Stimulated activated CD4-positive, alpha-beta T cell treated with anti-CD3 and anti-CD28 coated beads, TNF-alpha, amount 100 ng/mL, for 1 hour (primary cell): ENCODE measurements at places on chromosomes 11 and 22.

DNA sequence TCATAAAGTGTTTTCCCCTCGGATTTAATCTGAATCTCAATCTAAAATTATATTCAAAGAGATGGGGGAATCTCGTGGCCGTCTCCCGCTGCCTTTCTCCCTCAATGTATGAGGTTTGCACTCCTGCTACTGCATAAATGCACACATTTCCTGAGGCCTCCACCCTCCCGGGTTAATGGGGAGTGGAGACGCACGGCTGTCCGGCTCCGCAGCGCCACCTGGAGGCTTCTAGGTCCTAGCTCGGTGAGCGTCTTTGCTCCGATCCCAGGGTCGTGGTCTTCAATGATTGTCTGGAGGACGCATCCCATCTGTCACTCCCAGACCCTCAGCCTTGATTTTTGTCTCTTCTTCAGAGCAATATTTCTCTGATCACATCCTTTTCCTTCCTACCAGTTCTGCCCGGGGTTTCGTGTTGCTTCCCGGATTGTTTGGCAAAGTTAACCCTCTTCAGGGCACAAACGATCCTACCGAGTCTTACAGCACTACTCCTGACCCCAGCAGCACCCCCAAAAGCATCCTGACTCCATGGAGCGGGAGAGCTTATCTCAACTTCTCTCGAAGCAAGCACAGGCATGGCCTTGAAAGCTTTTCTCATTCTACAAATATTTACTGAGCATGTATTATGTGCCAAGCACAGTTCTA lies at the start of gene LMO1:
TSS of gene LMO1 (minus strand) at position 110 of the 642 bp plus-strand sequence. CDS start 516 bp downstream, outside the sequence.
- peak; percentile 22 for DNase-seq

DNA sequence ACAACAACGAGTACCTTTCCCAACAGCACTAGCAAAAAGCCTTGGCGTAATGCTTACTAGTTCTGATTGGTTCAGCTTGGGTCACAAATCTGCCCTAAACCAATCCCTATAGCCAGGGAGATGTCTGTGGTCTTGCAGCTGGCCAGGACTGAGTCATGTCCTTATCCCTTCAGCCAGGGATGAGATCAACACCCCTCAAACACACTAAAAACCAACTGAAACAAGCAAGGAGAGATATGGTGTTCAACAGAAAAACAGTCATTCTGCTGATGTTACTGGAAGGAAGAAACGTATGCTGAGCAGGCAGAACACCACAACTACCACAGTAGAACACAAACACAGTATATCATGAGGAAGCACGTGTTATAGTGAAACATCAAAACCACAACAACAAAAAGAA lies 375.6 kb downstream of the LARGE1 start:
- DNase-seq: no peak

DNA sequence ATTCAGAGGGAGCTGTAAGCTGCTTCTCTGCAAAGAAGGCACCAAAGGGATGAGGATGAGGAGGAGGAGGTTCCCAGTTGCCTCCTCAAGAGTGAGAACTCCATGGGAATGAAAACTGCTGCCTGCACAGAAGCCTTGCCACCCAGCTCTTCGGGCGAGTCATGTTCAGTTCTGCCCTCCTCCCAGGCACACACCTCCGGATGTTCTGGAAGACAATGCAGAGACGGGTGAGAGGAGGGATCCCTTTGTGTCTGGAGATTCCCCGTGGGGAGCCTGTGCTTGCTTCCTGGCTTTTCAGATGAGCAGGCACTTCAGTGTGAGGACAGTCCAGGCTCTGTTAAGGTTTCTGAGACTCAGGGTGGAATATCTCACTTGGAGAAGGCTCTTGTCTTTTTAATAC lies 295.6 kb downstream of the DDX10 start:
- no peak for DNase-seq

DNA sequence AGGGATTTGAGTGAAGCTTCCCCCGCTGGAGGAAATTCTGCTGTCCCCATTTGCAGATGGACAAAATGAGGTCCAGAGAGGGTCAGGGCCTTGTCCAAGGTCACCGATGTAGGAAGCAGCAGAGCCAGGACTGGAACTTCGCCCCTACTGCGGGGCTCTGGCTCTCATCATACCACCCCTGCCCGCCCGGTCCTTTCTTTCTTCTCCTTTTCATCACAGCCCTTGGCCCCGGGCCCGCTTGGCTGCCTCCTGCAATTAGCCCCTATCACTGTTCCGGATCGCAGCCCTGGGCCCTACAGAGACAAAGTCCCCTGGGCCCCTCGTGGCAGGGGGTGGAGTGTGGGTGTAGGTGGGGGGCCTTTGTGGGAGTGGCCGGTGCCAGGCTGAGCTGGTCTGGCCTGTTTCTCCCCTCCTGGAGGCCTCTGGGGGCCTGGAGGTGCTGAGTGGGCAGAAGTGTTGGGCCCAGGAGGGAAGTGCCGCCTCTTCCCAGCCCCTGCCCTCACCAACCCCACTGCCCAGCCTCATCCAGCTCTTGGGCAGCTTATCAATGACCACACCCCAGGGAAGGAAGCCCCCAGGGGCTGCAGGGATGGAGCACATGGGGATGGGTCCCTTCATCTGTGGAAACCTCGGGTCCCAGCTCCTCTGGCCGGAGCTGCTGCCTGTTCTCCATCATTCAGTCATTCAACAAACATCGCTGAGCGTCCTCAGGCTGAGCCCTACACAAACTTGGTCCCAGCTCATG lies 3.4 kb downstream of the EMID1 start:
- no peak for DNase-seq

DNA sequence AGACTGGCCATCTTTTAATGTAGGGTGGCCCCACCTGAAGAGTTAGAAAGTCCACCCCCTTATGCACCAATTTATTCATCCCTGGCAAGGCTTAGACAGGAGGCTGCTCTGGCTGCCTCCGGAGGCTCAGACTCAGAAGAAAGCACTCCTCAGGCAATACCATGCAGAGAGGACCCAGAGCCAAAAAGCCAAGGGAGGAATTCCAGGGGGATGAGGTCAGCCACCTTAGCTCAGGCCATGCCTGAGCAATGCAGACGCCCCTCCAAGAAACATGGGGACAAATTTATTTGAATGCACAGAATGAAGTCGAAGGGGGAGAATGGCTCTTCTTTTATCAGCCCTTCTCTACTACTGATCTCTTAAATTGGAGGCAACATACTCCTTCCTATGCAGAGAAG lies 39.7 kb upstream of the GLYAT start:
- no peak for DNase-seq

GRCh38 chr11:34619062-34619516 lies 1.8 kb upstream of the EHF start:
- no peak for DNase-seq

GRCh38 chr22:48488611-48489511 lies 1338.8 kb downstream of the BRD1 start:
- DNase-seq: no peak

DNA sequence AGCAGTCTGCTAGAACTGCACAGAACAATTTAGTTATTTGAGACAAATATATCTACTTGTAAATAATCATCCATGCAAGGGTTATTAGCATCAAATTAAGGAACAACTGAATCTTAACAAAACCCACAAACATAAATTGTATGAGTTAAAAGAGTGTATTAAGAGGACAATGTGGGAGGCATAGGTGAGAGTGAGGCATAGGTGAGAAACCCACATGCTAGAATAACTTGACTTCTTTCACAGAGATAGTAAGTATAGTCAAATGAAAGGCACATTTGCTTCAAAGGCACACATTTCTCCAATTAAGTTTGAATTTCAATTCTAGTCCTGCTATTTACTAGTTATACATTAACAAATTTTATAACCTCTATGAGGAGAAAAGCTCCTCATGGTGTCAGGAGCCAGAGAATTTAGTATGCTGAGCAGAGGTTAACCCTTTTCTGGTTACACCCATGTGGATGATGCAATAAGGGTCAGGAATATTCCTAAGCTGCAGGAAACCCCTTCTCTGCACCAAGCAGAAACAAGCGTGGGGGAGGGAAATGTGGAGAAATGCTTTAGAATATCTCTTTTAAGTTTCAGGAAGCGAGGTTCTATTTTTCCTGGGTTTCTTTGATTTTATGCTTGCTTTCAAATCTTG lies 264.2 kb downstream of the GRM5 start:
- DNase-seq: no peak

DNA sequence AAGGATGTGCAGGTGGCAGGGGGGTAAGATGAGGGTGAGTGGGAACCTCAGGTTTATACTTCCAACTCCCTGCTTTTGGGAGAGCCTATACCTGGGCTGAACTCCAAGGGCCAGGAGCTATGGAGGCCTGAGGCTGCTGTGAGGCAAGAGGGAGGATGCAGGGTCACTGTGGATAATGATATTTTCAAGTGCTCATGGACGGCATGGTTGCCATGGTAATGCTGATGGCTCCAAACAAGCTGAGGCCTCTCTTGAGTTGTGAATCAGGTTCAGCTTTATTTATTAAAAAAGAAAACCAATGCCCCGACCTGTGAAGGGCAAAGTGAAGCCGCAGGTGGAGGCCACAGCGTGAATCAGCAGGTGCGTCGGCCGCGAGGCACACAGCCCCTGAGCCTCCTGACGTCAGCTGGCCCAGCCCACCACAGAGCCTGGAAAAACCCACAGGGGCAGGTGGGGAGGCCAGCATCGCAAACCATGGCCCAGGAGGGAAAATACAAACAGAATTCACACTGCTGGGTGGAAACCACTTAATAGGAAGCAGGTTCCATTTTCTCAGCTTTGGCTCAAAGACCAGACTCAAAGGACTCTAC lies 17.4 kb upstream of the CREB3L1 start:
- no peak for DNase-seq

DNA sequence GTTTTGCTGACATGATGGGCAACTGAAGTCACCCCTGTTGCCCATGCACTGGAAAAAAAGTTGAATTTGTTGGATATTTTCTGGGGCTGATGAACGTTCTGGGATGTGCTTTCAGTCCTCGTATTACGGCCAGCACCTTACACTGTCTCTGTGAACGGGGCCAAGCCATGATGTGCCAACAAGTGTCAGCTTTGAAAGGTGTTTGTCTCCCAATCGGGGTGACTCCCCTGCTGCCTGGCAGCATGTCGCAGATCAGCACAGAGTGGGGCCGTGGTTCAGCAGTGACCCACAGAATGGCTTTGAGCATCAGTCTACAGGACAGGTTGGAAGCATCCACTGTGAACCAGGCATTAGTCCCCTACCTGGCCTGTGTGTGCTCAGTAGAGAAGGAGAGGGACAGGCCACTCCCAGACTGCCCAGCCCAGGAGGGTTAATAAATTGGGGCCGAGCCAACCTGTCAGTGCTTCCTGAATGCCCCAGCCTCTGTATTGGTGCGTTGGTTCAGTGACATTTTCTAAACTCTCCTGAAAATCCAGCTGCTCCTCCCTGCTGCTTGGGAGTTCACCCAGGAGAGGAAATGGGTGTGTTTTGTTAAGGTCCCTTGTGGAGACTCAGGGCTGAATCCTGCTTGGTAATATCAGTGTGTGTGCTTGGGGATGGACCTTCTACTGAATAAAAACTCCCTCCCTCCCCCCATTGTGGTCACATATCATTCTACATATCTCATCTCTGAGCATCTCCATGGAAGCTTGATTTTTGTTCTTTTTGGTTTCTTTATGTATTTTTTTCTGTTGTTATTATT lies 50.7 kb upstream of the TTC12 start:
- no peak for DNase-seq

DNA sequence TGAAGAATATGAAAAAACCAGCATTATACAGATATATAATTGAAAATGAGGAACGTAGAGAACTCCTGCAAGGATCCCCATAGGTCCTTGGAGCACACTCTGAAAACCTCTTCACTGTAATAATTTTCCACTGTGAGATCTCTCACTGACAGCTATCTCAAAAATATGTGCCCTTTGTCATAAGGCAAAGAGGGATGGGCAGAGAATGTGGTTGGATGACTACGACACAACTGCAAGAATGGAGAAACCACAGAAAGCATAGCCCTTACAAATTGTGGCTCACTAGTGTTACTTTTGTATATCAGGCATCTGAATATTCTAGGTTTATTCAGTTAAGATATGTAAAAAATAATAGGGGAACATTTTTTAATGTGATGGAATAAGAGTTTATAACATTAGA lies 7.9 kb upstream of the CTSC start:
- DNase-seq: no peak

GRCh38 chr22:30230787-30231461 lies 15.6 kb downstream of the LIF start:
- DNase-seq: no peak

- no peak for DNase-seq
Measured at GRCh38 chr11:66194391-66194790, 74.0 kb upstream of the RAB1B start.

DNA sequence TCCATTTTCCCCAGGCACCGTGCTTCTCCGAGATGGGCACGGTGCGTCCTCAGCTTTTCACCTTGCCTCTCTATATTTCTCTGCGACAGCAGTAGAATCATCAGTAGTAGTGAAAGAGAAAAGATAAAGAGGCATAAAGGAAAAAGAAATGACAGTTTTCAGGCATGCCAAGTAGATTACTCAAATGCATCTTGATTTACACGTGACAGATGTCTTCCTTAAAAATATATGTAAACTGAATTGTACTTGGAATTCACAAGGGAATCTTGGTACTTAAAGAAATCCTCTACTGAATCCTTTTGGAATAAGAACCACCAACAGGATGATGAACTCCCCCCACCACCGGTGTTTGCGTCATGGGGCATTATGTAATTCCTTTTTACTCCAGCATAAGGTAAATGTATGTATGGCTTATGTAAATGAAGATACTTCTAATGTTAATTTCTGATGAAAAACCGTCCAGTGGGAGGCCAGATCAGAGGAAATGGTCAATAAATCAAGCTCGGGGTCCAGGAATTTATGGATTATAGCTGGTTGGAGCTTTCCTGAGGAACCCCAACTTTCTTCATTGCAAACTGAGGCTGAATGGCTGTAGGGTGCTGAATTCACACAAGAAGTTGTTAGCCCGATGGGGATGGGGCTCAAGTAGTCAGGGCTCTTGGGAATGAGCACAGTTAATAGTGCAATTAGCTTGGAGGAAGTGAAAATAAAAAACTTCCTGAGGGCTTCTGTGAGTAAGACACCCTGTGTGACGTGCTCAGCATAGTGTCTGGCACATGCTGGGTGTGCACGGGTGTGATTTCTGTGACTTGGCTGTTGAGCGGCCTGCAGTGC lies 630.4 kb downstream of the OPCML start:
- no peak for DNase-seq

DNA sequence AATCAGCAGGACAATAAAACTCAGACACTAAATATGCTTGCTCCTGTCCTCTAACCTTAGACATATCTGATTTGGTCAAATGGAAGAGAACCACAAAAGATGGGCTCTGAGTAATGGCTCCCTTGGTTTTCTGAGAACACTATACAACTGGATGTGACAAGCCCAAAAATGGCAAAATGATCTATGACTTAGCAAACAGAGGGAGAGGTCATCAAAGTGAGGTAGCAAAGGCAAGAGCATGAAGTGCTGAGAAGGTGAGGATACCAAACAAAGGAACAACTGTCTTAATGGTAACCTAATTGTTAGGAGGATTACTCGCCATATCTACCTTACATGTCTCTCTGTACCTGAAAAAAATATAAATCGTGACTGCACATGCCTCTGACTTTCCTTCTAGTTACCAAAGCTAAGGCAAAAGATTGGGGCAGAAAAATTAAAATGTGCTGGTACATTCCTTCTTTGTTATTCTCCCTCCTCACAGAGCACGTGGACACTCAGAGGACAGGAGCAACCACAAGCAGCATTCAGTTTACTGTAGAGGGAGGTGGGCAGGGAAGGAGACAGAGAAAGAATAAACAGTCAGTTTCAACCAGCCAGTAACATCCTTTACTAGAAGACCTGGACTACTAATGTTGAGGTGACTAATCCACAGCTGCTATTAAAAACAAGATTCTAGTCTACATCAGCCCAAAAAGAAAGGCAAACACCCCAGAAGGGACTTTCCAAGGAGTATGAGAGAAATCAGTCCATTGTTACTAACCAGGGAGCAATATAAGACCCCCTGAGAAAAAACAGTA lies 88.8 kb downstream of the AMBRA1 start:
- DNase-seq: no peak

- no peak for DNase-seq
Measured at GRCh38 chr11:79007771-79008402, 432.9 kb downstream of the TENM4 start.
